Heart right ventricle (tissue), 16 donors: ENCODE measurements at places on chromosomes 11 and 22.

DNA sequence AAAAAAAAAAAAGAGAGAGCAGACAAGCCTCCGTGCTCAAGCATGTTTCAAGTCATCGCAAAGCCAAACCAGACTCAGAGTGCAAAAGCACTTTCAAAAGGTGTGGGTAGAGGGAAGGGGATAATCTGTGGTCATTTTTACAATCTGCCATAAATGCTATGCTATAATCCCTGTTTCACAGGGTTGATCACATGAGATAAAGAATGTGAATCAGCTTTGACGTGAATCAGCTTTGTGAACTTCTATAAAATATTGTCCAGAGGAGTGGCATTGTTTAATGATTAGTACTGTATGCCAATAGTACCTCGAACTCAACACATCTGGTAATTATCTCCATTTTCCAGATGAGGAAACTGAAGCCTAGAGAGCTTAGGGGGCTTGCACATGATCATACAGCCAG, 20.0 kb upstream of the POLD3 start:
- no peak for DNase-seq

DNA sequence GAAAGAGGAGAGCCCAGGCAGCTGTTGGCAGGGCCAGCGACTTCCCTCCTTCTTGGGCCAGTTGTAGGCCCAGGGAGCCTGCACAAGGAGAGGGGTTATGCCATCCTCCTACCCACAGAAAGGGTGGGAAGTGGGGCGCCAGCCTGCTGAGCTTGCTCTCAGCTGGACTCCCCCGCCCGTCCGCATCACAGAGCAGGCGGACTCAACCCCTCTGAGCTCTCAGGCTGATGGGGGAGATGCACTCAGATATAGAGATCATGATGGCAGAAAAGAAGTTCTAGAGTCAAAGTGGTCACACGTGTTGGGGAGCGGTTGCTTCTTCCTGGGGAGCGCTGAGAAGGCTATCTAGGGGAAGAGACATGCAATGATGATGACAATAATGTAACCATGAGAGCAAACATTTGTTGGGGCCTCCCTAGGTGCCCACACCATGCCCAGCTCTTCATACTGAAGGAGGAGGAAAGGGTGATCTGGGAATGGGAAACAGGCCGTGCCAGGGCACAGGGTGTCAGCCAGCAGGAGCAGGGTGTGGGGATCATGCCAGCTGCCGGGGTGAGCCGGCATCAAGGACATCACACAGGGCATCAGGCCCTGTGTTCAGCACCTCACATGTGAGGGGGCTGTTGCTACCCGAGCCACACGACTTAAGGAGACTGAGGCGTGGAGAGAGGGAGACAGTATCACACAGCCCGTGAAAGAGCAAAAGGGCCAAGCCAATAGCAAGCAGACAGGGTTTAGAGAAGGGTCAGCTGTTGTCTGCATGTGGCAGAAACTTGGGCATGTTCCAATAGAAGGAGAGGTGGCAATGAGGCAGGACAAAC, 7.7 kb downstream of the SLC35E4 start:
- peak; percentile 62 for DNase-seq

DNA sequence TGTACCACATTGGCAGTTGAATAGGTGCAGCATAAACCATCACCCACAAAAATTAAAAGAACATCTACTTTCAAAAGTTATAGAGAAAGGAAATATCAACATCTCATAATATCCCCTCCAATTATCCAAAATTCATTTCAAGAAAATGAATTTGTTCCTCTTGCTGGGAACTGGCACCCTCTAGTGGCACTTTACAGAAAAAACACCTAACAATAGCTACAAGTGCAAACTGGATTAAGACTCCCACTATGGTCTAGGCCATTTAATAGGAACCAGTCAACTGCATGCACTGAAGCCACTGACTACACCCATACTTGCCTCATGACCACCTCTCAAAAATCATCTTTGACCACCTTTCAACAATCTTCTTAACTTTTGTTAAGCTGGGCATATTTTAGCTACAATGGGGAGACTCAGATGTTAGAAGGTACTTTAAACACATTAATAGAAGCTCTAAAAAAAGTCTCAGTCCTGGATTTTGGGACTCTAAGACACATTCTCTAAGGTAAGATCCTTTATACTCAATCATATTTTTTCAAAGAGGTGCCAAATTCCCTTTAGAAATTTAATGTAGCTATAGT, 17.3 kb downstream of the TRAF6 start:
- no peak for DNase-seq

- no peak for DNase-seq
Observed at GRCh38 chr11:130773244-130773820, 142.9 kb downstream of the SNX19 start.

GRCh38 chr11:130472434-130472961, 24.1 kb downstream of the ADAMTS15 start:
- no peak for DNase-seq

DNA sequence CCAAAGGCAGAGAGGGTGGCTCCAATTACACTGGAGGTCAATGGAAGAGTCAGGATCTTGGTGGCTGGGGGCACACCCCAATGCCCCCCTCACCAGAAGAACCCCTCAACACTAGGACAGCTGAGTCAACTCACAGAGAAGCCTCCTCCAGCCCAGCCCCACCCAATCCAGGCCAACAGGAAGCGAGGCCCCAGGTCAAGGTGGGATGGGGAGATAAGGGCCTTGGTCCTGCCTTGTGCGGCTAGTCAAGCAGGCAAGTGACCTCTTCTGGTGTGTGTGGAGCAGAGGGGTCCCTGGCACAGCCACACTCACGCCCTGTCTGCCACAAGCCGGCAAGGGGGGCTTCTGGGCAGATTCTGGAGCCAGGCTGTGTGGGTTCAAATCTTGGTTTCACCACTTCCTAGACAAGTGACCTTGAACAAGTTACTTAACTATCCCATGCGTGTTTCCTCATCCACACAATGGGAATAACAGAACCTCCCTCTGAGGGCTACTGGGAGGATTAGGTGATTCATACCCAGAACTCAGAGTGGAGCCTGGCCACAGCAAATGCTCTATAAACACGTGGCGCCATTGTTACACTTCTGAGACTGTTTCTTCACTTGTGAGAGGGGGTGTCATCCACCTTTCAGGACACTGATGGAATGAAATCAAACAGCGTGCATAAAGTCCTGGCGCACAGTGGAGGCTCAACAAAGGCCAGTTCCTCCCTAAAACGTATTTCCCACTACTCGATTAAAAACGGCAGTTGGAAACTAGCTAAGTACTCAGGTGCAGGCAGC, 3.2 kb downstream of the TTLL12 start:
- DNase-seq: no peak

DNA sequence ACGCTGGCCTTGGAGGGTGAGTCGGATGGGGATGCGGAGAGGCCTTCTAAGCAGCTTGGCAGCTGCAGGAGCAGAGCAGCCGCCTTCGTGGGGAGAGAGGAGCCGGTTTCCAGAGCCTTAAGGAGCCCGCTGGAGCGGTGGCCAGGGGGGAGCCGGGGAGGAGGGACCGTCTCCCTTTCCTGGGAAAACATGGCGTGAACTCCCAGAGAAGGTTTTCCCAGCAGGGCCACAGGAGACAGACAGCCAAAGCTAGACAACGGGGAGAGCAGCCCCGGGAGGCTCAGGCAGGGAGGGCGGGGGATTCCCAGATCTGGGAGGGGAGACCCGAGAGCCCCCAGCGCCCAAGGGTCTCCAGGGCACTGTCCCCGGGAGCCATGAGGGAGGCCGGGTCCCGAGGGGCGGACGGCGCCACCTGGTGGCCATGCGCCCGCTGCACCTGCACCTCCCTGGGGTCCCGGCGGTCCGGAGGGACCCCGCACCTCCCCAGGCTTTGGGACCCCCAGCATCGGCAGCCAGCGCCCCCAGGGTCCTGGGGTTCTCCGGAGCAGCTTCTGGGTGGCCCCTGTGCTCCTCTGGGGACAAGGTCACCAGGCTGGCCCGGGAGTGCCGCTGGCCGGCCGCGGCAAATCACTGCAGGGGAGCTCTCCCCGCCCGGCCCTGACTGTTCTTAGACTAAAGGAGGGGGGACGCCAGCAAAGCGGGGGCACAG, 2.4 kb upstream of the SYT8 start:
- peak; percentile 73 for DNase-seq

DNA sequence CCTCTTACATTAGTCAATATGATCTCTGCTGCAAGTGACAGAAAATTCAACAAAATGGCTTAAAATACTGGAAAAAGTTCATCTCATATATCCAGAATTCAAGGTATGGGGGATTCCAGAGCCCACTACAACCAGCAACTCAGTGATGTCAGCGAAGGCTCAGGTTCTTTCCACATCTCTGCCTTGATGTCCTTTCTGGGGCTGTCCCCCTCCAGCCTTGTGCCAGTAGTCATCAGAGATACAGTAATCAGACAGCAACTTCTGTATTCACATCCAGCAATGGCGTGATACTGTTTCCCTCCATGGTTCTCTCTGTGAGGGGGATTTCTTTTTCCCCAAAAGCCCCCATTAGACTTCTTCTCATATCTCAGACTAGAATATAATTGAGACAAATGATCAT, 103.4 kb upstream of the USP47 start:
- no peak for DNase-seq

DNA sequence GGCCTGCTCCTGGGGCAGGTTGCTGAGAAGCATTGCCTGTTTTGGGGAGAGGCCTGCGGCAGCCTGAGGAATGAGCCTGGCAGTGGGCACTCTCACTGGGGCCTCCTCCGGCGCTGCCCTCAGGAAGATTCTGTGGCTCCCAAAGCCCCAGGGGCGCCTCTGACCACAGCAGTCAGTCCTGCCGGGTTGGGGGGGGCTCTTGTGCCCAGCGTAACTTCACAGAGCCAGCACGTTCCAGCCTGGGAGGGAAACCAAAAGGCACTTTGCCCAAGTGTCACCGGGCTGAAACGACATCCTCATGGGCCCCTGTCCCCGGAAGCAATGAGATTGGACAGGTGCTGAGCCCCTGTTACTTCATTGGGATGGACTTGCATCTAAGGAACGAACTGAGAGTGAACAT, 4.3 kb upstream of the LRP5 start:
- DNase-seq: no peak

GRCh38 chr22:49322861-49323622, 504.6 kb downstream of the BRD1 start:
- no peak for DNase-seq

GRCh38 chr11:11076276-11076675, 218.4 kb upstream of the ZBED5 start:
- DNase-seq: no peak

DNA sequence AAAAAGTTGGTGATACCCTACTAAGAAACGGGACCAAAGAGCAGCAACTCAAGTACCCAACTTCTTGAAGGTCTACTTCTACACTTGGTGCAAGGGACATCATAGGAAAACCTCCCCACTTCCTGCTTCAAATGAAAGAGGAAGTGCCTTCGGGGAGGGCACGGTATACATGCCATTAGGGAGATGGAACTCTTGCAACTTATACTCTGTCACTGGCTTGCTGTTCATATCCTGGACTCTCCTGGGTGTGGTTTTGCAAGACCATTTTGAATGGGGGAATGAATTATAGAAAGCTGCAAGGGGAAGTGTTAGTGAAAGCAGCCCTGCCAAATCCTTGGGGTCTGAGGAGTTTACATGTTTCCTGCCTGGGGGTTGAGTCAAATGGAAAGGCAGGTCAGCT, 41.9 kb downstream of the CSNK2A3 start:
- no peak for DNase-seq

- no peak for DNase-seq
Observed at GRCh38 chr11:116042146-116042545, 537.9 kb upstream of the CADM1 start.

- no peak for DNase-seq
Observed at GRCh38 chr11:65212226-65212801, 30.6 kb downstream of the CAPN1 start.

DNA sequence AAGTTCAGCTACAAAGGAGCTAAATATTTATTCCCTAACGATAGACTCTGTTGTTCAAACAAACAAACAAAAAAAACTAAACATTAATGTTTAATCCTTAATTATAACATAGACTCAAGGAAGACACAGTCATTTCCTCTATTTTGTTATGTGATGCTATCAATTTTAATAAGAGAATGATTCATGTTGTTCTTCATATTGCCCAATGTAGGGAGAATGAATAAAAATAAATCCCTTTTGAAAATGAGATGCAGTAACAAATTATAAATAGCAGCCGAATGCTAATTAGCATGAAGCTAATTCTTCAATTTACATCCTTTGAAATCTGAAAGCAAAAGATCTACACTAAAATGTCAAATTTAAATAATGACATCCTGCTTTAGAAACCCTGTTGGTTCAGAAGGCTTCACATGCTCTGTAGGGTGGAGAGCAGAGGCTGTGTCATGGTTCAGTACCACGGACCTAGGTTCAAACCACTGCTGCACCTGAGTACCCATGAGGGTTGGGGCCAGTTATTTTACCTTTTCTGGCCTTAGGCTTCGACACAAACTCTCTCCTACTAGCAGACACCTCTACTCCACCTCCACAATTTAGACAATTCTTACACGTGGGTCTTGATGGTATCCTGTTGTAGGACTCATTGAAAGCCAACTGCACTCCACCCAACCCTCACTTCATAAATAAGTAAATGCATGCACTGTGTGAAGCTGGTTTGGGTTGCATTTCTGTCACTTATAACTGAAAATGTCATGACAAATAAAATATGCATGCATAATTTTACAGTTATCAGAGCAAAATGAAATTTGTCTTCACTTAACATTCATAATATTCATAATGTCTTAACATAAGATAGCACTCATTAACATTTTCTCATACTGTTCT, 89.0 kb downstream of the RRAS2 start:
- no peak for DNase-seq

- no peak for DNase-seq
Observed at GRCh38 chr11:61754534-61755482, 2.4 kb downstream of the MYRF start.

GRCh38 chr11:7639643-7640025, 33.7 kb downstream of the CYB5R2 start:
- DNase-seq: no peak

DNA sequence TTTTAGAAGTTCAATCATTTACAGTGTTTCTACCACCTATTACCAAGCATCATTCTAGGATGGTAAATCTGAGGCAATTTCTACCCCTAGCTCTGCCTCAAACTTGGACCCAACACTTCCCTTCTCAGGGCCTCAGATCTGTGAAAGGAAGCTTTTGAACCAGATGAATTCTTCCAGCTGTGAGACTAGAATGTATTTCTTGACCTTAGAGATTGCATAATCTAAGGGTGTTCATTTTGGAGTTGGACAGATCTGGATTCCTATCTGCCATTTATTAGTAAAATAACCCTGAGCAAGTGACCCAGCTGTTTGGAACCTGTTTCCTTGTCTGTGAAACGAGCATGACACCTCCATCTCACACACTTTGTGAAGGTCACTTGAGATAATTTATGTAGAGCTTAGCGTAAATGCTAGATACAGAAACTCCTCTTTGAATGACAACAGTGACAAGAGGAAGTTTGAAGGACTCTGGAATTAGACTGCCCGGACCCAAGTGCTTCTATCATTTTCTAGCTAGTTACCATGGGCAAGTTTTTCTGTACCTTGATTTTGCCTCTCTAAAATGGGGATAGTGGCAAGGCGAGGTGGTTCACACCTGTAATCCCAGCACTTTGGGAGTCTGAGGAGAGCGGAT, 3.8 kb upstream of the INTS5 start:
- DNase-seq: no peak

DNA sequence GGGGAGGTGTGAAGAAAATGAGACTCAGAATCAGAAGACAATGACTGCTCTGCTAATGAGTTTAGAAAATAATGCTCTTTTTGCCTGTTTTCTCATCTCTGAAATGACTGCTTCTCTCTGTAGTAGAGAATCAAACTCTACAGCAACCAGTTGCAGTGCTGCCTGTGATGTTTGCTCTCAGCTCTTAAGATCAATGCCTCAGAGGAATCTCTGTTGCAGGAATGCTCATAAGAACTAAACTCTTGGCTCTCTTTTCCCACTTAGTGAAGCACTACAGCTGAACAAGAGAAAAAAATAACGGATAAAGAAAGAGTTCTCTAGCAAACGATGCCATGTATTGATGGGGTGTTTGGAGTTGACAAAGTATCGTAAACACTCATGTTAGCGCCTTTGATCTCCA, 203.5 kb upstream of the SYN3 start:
- DNase-seq: no peak
